ENCODE measurements at places on chromosomes 6 and 20.

- DNase-seq = no peak
Observed at GRCh38 chr6:147624946-147625515, 116.5 kb downstream of the SAMD5 start.

- no peak for DNase-seq
Observed at GRCh38 chr6:117685359-117685758, 10.1 kb downstream of the NUS1 start.

- DNase-seq = no peak
Observed at GRCh38 chr20:60389882-60390281, 431.7 kb downstream of the CDH26 start.

- DNase-seq = peak; percentile 61
Observed at GRCh38 chr20:32521780-32522525, 63.2 kb downstream of the NOL4L start.

DNA sequence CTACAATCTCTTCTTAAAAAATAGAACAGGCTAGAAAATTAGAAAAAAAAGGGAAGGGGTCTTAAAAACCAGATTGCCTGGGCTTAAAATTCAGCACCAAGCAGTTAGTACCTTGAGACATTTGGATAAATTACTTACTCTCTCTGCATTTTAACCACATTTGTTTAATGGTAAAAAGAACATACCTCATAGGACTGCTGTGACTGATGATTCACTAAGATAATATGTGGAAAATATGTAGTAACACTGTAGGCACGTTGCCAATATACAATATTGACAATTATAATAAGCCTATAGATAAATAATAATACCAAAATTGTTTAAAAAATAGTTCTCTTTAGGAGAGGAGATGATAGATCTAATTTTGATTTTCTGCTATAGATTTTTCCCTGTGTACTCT lies 750.4 kb downstream of the TENT5A start:
- DNase-seq = no peak

DNA sequence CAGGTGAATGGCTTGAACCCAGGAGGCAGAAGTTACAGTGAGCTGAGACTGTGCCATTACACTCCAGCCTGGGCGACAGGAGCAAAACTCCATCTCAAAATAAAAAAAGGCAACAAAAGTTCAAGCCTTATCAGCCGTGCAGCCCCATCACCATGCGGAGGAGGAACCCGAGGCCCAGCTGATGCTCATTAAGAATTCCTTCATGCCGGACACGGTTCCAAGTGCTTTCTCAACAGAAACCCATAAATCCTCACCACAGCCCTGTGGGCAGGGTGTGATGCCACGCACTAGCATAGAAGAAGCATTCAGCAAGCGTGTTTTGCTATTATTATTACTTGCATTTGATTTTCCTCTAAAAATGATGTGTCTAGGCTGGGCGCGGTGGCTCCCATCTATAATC lies 56.3 kb downstream of the PREX1 start:
- peak; percentile 46 for DNase-seq

DNA sequence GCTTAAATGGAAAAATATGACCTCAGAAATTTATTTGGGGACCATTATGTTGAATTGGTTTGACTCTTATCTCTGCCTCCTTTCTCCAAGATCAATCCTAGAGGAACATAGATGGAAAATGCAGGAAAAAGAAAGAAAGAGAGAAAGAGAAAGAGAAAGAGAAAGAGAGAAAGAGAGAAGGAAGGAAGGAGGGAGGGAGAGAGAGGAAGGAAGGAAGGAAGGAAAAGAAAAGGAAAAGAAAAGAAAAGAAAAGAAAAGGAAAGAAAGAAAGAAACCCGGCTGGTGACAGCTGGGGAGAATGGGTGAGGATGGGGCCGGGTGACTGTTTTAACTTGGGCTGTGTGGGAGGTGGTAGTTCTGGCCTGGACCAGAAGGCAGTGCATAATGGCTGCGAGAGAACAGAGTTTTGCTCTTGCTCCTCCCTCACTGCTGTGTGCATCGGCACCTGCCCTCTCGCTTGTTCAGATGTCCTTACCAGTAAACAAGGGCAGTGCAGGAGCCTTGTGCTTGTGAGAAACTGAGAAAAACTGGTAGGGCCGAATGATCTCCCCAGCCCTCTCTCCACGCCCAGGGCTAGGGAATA lies 24.7 kb downstream of the GLO1 start:
- DNase-seq = no peak

GRCh38 chr20:50694379-50695134 lies 3.2 kb upstream of the RIPOR3 start:
- no peak for DNase-seq

- no peak for DNase-seq
Observed at GRCh38 chr6:57097596-57097995, 7.6 kb downstream of the ZNF451 start.

DNA sequence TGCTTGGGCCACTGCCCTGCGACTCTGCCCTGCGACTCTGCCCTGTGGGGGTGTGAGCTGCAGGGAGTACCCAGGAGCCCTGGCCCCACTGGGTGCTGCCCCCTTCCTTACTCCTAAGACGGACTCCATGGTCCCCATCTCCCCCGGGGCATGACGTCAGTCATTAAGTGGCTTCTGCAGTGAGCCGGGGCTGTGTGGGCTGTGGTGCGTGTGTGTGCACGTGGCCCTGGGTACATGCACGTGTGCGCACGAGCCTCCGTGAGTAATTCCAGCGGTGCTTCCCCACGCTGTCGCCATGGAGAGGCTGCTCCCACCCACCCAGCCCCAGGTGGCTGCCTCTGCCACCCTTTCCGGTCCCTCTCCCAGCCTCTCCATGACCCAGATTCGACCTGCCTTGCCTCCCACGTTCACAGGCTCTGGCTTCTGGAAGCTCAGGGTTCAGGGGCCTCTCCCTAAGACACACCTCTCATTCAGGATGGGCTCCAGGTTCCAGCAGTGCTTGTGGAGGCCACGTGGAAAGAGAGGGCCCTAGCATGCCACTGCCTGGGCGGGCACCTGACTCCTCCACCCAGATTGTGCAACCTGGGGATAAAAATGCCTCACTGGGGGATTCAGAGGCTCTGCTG lies 88.3 kb downstream of the DLGAP4 start:
- DNase-seq = no peak

DNA sequence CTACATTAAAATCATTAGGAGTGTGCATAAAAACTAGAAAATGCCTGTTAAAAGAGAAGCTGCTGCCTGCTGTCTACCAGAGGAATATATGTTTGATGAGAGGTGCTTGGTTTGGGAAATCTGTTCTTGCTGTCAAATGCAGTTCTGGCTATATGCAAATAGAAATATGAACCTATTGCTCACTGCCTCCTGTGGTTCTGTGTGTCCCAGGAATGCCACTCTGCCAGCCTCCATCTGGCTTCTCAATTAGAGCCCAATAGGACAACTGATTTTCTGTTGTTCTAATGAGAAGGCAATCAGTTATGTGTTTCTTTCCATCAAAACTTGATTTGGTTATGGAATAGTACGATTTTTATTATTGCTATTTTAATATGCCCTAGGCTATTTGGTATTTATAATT lies 759.7 kb downstream of the HDGFL1 start:
- no peak for DNase-seq

DNA sequence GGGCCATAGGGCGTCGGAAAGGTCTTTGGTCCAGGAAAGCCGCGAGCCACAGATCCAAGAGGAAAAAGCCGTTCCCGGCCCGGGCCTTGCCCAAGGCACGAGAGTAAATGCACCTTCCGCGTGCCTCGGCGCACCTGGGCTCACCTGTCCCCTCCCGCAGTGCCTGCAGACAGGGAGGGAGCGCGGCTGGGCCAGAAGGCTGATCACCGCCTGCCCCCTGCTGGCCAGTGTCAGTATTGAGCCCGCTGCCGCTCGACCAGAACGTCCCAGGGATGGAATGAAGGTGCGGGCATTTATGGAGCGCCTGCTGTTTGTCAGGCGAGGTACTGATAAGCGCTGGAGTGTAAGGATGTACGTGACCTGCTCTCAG lies 679 bp upstream of the LPIN3 start:
- peak; percentile 60 for DNase-seq

DNA sequence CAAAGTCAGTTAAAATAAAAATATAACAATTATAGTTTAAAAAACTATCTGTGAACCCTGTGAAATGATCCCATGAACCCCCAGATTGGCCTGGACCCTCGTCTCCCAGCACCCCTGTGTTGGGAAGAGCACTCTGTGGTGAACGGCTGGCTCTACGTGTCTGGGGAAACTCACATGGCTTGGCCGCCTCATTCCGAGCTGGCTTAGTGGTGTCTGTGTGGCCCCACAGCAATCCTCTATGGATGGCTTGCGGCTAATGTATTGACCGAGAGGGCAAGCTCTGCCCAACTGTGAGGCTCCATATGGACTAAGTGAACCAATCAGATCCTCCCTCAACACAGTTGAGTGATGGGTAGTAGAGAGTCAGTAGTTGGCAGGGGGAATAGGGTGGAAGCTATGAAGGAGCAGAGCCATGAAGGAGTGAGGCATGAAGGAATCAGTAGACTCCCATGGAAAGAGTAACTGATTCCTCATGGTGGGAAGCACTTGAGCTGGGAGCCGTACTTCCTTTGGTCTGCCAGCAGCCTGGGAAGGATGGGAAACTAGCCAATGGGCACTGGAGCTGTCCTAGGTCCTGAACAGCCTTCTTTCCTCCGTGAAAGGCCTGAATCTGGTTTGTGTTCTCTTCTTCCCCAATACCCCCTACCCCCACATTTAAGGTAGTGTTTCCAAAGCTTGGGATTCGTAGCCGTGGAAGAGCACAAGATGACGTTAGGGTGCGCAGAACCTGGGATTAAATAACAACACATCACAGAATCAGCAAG lies 21.6 kb upstream of the ZNF831 start:
- no peak for DNase-seq

All from inflammatory macrophage treated with lipopolysaccharide for 4 hours (primary cell).